Dermis lymphatic vessel endothelial cell (primary cell): ENCODE measurements at places on chromosomes 5 and 9. TPM values are rescaled to one million over a fixed set of nuclear protein-coding genes. Genes with fewer than 3 reads are reported as not detected.

Gene NTNG2
- 0.60 and 1.2 TPM in 2 replicates for total RNA-seq

Gene PCDHA7
- total RNA-seq, result 0.17 and 0.33 TPM in 2 replicates

Gene PCDHB9
- 0.22 and 0.26 TPM in 2 replicates for total RNA-seq

Gene GRM6
- total RNA-seq, result not detected in 2 replicates

Gene DHX29
- total RNA-seq, result 17.1 and 20.5 TPM in 2 replicates

Gene FUT7
- not detected in 2 replicates for total RNA-seq

Gene SVEP1
- under 0.01 TPM in 1 of 2 replicates, not detected in the other for total RNA-seq

Gene PNPLA7
- total RNA-seq, result 0.34 and 0.65 TPM in 2 replicates

Gene C9orf153
- total RNA-seq, result under 0.01 and 0.34 TPM in 2 replicates

Gene CTXN3
- total RNA-seq, result not detected in 2 replicates

Gene ANKRA2
- total RNA-seq, result 13.1 and 15.6 TPM in 2 replicates

Gene FAF2
- total RNA-seq, result 39.9 and 42.0 TPM in 2 replicates

Gene GARIN3
- not detected in 2 replicates for total RNA-seq

Gene EHMT1
- total RNA-seq, result 38.0 and 43.2 TPM in 2 replicates

Gene PRUNE2
- 14.1 and 19.4 TPM in 2 replicates for total RNA-seq

Gene AQP3
- 0.09 and 0.11 TPM in 2 replicates for total RNA-seq

Gene PRDM9
- total RNA-seq, result not detected in 2 replicates

Gene TEX48
- not detected in 2 replicates for total RNA-seq

Gene PCDHB13
- total RNA-seq, result 1.1 and 1.3 TPM in 2 replicates

Gene NOL8
- 10.1 and 16.7 TPM in 2 replicates for total RNA-seq
